ENCODE measurements at places on chromosomes 3 and 15.

GRCh38 chr3:119500901-119501300 is 2.6 kb downstream of the TIMMDC1 start:
- DNase-seq: no peak

- no peak for DNase-seq
These were observed 44.0 kb downstream of the FGD5 start for GRCh38 chr3:14862661-14863230.

- no peak for DNase-seq
These were observed 81.4 kb upstream of the HES1 start for GRCh38 chr3:194054540-194054939.

DNA sequence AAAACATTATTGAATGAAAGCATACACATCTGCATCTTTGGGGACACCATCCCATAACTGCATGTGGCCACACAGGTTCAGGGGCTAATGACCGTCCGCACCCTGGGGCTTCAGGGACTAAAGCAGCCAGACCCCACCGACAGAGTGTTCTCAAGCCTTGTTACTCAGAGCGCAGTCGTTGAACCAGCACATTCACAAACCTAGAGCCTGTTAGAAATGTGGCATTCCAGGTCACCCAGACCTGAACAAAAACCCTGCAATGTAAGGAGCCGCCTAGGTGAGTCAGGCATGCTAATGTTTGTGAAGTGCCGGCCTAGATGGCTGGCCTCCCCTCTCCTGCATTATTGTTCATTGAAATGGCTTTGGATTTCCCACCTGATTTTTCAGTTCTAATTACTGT is 52.3 kb upstream of the HACD2 start:
- DNase-seq: no peak

- DNase-seq: no peak
These were observed at the start of gene PYGO1 for GRCh38 chr15:55588070-55588814. Gene PYGO1 (minus strand): TSS chr15:55588345. CDS start chr15:55587883, 462 bp downstream.

DNA sequence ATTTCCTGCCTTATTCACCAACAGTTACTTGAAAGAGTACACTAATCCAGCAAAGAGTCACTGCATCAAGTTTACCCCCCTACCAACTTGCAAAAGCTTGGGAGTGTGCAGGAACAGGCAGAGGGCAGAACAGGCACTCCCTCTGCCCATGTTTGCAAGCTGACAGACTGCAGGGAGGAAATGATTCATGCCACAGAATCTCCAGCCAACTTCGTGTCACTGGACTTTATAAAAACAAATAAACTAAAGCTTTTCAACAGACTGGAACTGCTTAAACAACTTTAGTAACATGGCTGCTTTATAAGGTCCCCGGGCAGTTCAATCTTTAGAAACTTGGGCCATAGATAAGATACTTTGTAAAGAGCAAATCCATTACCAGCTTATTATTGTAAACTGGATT is 129.5 kb downstream of the THRB start:
- DNase-seq: peak; percentile 46

- DNase-seq: no peak
These were observed 468.0 kb upstream of the TBL1XR1 start for GRCh38 chr3:177665122-177665808.

GRCh38 chr15:44804298-44805046 is 68.1 kb downstream of the TRIM69 start:
- no peak for DNase-seq
